Vein endothelial cell (primary cell): ENCODE measurements at places on chromosomes 7 and 10. TPM values are rescaled to one million over a fixed set of nuclear protein-coding genes. Genes with fewer than 3 reads are reported as not detected.

Gene LRRC18
- not detected in 2 replicates for total RNA-seq

Gene HPSE2
- under 0.01 TPM in 1 of 2 replicates, not detected in the other for total RNA-seq

Gene UBTD1
- total RNA-seq: 76.6 and 84.6 TPM in 2 replicates

Gene SNCG
- 53.1 and 60.4 TPM in 2 replicates for total RNA-seq

Gene HOXA1
- 0.96 and 1.6 TPM in 2 replicates for total RNA-seq

Gene PNLIPRP3
- not detected in 2 replicates for total RNA-seq

Gene TMEM213
- not detected in 2 replicates for total RNA-seq

Gene HKDC1
- total RNA-seq: not detected in 2 replicates
